ENCODE measurements at places on chromosomes 11 and 22. TPM values are rescaled to one million over a fixed set of nuclear protein-coding genes. Genes with fewer than 3 reads are reported as not detected.

Gene GNB1L
- total RNA-seq, result 7.1 TPM

Gene KCNK4
- total RNA-seq, result not detected

Gene MCHR1
- 0.65 TPM for total RNA-seq

Gene NPTXR
- total RNA-seq, result 1.5 TPM

Gene SMTN
- total RNA-seq, result 89.6 TPM

Gene MEI1
- 0.73 TPM for total RNA-seq

Gene LIPT2
- 1.7 TPM for total RNA-seq

Gene LUZP2
- 0.73 TPM for total RNA-seq

Gene PAK1
- 44.1 TPM for total RNA-seq

Gene AQP11
- 0.85 TPM for total RNA-seq

Data from hair follicle dermal papilla cell (primary cell).